ENCODE measurements at places on chromosomes 7 and 10.
A peak's percentile ranks its signal among the peaks of the same experiment; 100 is the strongest.

DNA sequence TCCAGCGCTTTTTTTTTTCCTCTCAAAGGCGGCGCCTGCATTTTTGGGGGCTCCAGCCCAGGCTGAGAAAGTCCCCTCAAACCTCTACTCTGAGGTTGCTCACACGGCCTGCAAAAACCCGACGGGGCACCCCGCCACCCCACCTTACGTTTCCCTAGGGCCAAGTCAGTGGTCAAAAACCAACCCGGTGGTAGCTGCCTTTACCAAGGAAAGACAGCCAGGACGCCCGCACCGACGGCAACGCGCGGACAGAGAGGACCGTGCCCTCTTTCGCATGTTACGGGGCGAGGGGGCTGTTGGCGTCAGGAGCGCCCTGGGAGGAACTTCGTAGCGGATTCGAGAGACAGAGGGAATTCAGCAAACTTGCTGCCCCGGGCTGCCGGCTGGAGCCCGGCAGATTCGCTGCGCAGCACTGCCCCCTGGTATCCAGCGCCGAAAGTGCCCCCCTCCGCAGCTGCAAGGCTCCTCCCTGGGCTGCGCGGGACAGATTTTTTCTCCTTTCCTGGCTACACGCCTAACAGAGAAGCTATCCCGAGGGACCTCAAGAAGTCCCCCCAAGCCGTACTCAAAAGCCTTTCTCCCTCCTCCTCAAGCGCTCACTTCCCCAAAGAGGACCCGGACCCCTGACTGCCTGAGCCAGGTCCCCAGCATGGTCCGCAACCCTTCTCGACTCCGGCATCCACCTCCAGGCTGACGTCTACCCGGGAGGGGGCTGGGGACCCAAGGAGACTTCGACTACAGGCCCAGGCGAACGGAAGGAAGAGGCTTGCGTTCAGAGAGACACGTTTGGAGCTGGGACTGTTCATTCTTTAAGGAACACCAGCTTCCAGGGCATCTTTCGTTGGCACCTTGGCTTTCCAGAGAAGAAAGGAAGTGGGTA, 27.7 kb upstream of the VAX1 start:
- no peak for DNase-seq

DNA sequence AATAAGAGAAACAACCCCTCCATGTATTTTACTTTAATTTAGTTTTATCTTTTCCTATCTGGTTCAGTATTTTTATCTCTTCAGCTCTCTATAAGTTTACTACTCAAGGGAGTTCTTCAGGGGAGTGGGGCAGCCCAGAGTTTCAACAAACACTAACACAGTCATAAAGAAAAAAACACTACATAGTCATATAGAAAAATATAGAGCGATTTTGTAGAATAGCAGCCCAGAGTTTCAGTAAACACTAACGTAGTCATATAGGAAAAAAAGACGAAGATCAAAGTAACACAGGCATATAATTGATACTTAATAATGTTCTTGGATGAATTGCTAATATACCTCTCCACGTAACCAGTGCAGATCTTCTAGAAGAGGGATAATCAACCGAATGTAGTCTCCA, 54.7 kb downstream of the PON1 start:
- DNase-seq, result no peak

GRCh38 chr10:101894742-101895141, 51.1 kb upstream of the KCNIP2 start:
- DNase-seq, result no peak

- DNase-seq, result no peak
Observed at GRCh38 chr10:3761021-3761686, 23.9 kb downstream of the KLF6 start.

- no peak for DNase-seq
Observed at GRCh38 chr7:120444650-120445049, 171.7 kb downstream of the KCND2 start.

- no peak for DNase-seq
Observed at GRCh38 chr7:33459340-33459751, 330.0 kb downstream of the BBS9 start.

- no peak for DNase-seq
Observed at GRCh38 chr10:69938541-69938991, 114.1 kb upstream of the MACROH2A2 start.

GRCh38 chr7:81725812-81726127, 44.1 kb downstream of the HGF start:
- no peak for DNase-seq

DNA sequence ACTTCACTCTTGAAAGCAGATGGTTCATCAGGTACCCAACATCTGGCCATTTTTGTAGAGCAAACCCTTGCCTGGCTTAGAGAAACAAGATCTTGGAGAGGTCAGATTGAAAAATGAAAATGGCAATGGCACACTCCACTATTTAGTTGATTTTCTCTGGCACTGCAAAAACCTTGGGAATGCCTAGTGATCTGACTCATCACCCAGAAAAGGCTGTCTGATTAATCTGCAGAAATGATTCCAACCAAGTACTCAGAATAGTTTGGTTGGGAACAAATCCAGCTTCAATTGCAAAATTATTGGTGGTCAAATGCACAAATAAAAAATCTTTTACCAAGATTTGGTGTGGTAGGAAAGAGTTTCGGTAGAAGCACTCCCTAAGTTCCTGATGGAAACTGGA, 351.2 kb downstream of the PHTF2 start:
- no peak for DNase-seq

DNA sequence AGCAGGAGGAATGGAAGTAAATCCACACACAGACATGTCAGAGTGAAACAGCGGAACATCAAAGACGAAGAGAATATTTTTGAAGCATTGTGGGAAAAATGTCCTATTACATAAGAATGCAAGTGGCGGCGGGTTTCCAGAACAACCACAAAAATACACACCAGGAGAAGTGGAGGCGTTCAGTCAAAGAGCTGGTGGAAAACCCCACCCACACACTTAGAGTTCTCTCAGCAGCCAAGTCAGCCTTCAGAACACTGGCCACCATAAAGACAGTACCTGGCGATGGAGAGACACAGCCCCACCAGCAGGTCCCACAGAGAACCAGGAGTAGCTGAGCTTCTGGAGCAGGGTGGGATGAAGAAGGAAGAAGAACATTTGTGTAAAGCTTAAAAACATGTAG, 23.7 kb downstream of the NKX6-2 start:
- no peak for DNase-seq

GRCh38 chr10:29409241-29410054, 120.6 kb downstream of the LYZL1 start:
- DNase-seq, result peak; percentile 13

- DNase-seq, result no peak
Observed at GRCh38 chr7:121755286-121755685, 117.7 kb upstream of the PTPRZ1 start.

GRCh38 chr7:8343556-8343955, 81.6 kb upstream of the ICA1 start:
- DNase-seq, result no peak

- no peak for DNase-seq
Observed at GRCh38 chr7:80941208-80941758, 22.4 kb upstream of the SEMA3C start.

DNA sequence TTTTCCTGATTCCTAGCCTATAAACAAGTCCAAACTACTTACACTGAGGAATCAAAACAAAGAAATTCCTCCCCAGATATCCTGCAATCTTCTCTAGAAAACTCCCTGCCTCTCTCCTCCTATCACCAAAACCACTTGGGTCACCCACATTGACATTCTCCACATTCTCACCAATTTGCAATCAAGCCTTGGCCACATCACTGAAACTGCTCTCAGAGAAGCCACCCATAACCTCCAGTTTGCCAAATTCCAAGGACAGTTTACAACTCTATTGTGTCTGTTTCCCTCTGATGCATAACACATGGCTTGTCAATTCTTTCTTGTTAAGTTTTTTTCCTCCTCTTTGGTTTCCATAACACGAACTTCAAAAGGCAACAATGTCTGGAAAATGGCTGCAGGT, 233.5 kb downstream of the XPNPEP1 start:
- no peak for DNase-seq

DNA sequence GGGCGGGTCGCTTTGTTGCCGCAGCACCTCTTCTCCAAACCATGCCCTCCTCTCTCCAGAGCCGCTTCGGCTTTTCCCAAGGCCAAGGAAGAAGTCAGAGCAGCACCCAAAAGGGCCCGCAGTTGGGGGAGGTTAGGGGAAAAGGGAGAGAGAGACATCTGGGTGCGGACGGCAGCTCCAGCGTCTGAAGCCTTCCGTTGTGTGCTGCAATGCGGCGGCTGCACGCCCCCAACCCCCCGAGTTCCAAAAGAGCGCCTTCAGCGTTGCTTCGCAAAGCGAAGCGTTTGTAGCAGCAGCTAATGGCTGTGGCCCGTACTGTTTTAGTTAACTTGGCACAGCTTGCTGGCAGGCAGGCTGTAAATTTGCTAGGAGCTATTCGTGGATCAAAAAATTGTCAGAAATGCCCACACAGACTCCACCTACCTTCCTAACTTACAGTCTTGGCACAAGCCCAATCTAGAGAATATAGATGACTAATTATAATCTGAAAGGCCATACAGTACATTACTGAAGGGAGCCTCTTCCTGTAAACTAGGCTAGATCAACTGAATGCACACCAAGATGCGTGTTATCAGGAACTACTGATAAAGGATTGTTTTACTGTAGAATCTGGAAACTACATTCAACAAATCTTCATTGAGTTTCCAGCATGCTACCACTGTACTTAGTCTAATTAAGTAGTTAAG, 1.1 kb upstream of the KBTBD2 start:
- DNase-seq, result peak; percentile 21

DNA sequence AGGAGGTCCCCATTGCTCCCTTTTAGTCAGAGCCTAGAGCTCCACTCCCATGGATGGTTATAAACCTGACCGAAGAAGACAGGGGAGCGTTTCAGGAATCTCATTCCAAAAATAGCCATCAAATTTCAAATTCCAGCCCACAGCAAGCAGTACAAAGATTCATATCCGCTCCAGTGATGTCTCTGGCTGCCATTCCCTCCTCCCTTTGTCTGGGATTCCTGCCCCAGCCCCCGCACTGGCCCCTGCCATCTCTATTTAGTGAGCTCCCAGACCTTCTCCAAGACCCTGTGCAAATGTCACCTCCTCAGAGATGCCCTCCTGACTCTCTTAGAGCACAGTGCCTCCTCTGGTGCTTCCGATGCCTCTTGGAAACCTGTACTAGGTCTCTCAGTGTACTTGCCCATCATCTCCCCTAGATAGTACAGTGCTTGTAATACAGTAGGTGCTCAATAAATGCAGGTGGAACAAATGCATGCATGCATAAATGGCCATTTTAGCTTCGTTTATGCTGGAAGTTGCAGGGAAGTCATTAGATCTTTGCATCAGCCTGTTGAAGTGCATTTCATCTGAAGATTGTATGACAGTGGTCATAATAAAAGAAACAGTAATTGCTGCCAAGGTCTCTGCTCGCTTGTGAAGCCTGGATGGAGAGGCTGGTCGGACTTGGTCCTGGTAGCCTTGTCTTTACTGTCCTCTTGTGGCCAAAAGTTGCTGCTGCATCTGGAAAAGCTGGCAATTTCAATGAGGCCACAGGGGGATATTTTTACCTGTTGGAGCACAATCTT, 32.0 kb upstream of the HABP2 start:
- no peak for DNase-seq

- no peak for DNase-seq
Observed at GRCh38 chr7:15236952-15237351, 324.9 kb downstream of the AGMO start.

GRCh38 chr10:128617532-128617931, 491.3 kb upstream of the MKI67 start:
- no peak for DNase-seq

DNA sequence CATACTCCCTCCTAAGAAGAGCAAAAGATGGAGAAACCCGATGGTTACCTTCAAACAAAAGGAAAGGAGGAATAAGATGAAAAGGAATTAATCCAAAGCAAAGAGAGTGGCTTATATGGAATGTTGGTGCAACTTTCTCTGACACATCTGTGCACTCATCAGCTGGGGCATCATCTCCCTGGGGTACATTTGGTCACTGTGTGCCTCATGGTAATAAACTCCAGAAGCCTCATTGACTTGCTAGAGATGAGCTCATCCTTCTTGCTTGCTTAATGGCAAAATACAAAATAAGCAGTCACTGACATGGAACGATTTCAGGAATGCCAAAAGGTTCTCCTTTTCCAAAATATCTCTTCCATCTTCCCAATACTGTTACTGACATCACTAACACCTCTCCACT, 22.5 kb downstream of the CAV1 start:
- no peak for DNase-seq

- no peak for DNase-seq
Observed at GRCh38 chr7:142188846-142189245, 69.0 kb downstream of the PRSS58 start.

GRCh38 chr7:930975-931758, 23.3 kb downstream of the ADAP1 start:
- no peak for DNase-seq

- DNase-seq, result no peak
Observed at GRCh38 chr7:496528-497295, 22.9 kb downstream of the PDGFA start.

DNA sequence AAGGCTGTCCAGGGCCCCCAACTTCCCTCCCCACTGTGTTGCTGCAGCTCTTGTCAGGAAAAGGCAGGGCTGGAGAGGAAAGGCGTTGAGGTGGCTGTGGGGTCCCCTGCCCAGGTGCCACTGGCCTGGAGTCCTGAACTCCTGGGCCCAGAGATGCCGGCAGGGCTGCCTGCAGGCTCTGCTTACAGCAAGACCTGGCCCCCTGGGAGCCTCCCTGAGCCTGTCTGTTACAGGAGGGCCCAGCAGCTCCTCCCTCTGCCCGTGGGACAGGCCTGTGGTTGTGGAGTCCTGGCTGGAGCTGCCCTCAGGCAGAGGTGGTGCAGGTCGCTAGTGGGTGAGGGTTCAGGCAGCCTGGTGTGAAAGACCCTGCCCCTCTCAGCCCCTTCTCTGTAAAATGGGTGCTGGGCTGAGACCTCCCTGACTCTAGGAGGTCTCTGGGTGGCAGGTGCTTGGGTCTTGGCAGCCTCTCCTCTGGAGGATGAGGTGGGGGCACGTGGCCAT, 9.9 kb downstream of the ANTXRL start:
- no peak for DNase-seq

- DNase-seq, result no peak
Observed at GRCh38 chr7:15459018-15459615, 102.7 kb downstream of the AGMO start.

DNA sequence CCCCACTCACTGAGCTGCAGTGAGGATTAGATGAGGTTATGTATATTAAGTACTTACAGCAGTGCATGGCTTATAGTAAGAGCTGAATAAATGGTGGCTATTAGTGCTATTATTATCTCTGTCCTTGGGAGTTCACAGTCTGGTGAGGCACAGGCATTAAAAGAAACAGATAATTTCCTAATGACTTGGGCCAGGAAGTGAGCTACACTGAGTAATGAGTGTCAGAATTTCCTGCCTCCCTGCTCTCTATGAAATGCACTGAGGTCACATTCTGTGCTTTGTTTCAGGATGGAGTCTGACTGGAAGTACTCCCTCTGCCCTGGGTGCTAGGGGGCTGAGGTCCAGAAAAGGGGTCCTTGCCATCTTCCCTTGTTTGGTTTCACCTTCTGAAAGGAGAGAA, 48.7 kb upstream of the LOXL4 start:
- no peak for DNase-seq

- no peak for DNase-seq
Observed at GRCh38 chr7:108253275-108254044, 123.3 kb upstream of the LAMB4 start.

All from activated T-cell treated with anti-CD3 and anti-CD28 coated beads for 4 hours (primary cell).